Activated CD4-positive, alpha-beta T cell treated with anti-CD3 and anti-CD28 coated beads, Interleukin-2, amount 50 U/mL, for 16 hours (primary cell): ENCODE measurements at places on chromosomes 4 and X.

DNA sequence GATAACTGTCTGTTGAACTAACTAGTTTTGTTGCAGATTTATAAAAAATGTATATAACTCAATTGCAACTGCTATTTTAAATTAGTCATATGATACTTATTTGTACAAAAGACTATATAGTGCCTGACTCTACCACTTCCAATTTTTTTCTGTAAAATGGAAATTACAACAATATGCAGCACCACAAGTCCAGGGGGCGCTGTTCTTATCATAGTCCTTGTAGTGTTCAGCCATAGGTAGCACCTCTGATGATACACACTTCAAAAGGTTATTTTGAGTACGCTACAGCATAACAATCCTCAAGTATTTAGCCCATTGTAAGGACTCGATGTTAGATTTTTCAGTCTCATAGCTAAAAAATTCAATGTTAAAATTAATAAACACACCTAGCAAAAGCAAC, 174.9 kb downstream of the CORIN start:
- DNase-seq: peak; percentile 5

GRCh38 chr4:160350944-160351343, 1248.1 kb downstream of the RAPGEF2 start:
- no peak for DNase-seq

DNA sequence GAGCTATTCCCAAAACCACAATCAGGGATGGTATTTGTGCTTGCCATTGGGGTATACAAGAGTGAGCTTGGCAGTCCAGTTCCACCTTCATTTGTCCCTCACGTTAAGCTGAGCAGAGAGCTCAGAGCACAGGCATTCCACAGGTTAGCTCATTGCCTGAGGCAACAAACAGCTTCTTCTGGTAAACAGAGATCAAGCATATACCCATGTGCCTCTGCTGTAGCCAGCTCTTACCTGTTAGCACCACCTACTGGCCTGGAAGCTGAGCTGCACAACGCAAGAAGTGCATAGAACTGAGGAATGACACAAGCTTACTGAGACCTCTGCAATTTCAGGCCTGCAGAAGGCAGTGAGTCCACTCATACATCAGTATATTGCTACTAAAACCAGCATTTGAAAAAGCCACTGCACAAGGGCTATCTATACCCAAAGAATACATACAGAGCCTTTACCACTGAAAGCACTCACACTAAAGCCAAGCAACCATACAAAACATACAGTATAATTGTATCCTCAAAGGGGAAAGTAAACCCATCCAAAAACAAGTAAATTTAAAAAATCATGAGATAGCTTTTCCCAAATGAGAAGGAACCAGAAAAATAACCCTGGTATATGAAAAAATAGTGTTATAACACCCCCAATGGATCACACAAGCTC, 258.3 kb upstream of the GABRA2 start:
- DNase-seq: peak; percentile 34

DNA sequence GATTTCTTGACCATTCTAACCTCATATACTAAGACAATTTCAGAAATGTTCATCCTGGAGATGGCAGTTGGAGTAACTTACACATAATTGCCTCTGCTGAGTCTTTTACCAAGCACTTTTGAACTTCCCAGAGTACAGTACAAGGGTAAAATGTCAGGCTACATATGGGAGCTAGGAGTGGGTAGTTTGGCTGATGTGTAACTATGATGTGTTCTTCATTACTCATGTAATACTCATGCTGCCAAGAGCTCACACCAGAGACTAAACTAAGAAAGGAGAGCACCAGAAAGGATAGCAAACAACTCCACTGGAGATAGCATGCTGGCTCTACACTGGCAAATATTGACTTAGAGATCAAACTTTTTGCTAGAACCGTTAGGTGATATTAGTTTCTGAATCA, 194.0 kb downstream of the PDGFRA start:
- no peak for DNase-seq

DNA sequence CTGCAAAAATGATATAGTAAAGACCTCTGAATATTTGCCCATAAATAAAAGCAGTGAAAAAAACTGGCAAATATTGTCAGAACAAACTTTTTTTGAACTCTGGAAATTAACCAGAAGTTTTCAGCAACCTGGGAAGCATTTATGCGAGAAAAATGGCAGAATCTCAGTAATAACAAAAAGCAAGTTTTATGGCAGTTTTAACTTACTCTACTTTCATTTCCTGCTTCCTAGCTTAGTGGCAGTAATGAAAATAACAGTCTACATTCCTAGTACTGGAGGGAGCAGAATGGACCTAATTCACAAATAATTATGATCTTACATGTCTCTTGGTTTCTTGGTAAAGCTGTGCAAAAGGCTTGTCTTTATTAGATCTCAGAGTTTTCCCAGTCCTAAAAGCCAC, 460.1 kb downstream of the NAF1 start:
- DNase-seq: no peak

DNA sequence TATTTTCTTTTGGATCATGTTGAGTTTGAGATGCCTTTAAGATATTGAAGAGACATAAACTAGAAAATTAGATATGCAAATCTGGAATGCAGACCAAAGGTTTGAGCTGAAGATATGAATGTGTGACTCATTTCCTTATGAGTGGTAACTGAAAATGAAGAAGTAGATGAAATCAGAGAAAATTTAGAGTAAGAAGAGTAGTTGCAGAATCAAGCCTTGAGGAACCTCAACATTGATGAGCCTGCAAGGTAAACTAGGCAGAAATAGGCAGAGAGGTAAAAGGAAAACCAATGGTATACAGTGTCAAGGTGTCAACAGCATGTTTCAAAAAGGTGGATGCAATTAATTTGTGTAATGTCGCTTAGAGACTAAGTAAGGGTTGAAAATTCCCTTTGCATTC, 142.8 kb downstream of the MOSPD2 start:
- peak; percentile 33 for DNase-seq

DNA sequence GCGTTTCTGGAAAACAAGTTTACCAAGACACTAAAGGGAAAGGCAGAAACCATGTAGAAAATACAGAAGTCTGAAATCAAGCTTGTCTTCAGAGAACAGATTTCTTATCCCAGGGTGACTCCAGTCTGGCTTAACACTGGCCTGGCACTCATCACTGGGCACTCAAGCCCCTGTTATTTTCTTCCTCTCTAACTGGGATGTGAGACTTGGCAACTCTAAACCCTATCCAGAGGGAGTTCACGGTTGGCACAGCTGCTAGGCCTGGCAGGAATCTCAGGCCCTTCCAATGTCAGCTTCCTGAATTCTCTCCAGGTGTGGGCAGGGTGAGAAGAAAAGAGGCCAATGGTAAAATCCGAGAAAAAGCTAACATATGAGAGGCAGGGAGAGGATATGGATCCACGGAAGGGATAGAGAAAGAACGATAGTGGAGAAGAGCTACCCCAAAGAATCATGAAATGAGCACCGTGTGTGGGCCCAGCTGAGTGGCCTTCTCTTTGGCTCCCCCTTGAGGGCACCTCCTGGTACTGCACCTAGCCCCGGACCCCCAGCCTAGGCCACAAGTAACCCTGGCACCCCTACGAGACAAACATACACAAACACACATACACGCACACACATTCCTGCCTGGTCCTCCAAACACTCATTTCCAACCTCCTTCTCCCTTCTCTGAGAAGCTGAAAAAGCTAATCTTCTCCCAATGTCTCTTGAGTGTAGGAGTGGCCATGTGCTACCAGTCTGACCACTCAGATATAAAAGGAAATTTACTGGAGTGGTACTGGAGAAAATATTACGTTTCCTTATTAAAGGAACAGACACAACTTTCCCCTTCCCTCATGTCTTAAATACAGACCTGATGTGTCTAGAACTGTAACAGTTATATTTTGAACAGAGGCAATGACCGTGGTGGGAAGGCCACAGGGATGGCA, 16.6 kb upstream of the PTCHD1 start:
- peak; percentile 43 for DNase-seq

GRCh38 chrX:53598169-53598568, 88.3 kb downstream of the HUWE1 start:
- DNase-seq: no peak

GRCh38 chr4:5256421-5256820, 205.1 kb downstream of the STK32B start:
- no peak for DNase-seq

- no peak for DNase-seq
These were observed 21.2 kb upstream of the FAM156A start for GRCh38 chrX:52979568-52979967.

- peak; percentile 24 for DNase-seq
These were observed 89.4 kb downstream of the TNIP2 start for GRCh38 chr4:2666722-2667247.

DNA sequence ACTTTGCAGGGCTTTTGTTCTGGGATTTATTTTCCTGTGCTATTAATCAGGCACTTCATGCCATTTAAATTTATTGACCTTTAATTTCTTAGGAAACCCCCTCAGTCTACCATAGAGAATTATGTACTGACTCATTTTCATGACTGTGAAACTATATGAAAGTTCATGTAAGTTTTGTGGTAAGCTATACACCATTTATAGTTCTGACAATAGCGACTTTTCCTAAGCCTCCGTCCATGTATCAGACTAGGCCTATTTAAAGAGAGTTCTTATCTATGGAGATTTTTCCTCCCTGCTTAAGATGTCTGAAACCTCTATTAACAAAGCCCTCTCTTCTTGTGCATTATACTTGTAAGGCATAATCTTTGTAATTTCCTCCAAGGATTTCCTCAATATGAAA, 111.6 kb downstream of the AFF2 start:
- no peak for DNase-seq

GRCh38 chr4:81518762-81519426, 47.2 kb upstream of the RASGEF1B start:
- no peak for DNase-seq

- DNase-seq: peak; percentile 57
These were observed 44.1 kb downstream of the DTHD1 start for GRCh38 chr4:36325499-36325898.

- no peak for DNase-seq
These were observed 2.3 kb downstream of the SLC10A6 start for GRCh38 chr4:86846921-86847320.

- no peak for DNase-seq
These were observed 158.8 kb downstream of the ATP10D start for GRCh38 chr4:47643845-47644244.

- DNase-seq: no peak
These were observed 68.6 kb downstream of the DTHD1 start for GRCh38 chr4:36349938-36350549.

DNA sequence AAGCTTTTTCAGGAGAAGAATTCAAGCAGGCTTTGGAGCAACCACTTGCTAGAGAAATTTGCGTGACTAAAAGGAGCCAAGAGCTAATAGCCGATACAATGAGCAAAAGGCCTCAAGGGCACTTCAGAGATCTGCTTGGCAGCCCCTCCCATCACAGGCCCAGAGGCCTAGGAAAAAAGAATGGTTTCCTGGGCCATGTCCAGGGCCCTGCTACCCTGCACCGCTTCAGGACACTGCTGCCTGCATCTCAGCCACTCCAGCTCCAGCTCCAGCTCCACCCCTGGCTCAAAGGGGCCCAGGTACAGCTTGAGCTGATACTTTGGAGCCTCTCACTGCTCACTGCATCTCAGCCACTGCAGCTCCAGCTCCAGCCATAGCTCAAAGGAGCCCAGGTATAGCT, 98.9 kb downstream of the FAM13A start:
- DNase-seq: no peak

- no peak for DNase-seq
These were observed 72.0 kb downstream of the FRMPD4 start for GRCh38 chrX:12210196-12210815.

DNA sequence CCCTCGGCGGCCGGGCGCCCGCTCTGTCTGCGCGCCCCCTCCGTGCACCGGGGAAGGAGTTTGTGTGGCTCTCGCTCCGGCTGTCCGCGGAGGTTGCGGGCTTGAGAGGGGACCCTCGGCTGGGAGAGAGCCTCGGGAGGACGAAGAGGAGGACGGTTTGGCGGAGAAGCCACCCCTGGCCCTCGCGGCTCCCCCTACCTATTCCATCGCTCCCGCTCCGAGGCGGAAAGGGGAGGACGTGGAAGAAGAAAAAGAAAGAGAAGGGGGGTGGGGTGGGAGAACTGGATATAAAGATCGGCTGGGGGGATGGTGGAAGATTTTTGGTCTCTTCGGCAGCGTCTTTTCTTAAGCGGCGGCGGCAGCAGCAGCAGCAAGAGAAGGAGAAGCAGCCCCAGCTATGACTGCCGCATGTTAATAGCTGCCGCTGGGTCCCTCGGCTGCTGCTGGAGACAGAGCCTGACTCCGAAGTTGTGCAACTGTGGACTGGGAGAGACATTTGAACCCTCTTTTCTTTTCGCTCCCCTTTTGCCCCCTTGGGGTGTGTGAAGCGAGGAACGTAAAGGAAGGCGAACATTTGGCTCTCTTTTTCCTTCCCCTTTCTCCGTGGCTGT, 895 bp downstream of the ADGRL3 start:
- no peak for DNase-seq

DNA sequence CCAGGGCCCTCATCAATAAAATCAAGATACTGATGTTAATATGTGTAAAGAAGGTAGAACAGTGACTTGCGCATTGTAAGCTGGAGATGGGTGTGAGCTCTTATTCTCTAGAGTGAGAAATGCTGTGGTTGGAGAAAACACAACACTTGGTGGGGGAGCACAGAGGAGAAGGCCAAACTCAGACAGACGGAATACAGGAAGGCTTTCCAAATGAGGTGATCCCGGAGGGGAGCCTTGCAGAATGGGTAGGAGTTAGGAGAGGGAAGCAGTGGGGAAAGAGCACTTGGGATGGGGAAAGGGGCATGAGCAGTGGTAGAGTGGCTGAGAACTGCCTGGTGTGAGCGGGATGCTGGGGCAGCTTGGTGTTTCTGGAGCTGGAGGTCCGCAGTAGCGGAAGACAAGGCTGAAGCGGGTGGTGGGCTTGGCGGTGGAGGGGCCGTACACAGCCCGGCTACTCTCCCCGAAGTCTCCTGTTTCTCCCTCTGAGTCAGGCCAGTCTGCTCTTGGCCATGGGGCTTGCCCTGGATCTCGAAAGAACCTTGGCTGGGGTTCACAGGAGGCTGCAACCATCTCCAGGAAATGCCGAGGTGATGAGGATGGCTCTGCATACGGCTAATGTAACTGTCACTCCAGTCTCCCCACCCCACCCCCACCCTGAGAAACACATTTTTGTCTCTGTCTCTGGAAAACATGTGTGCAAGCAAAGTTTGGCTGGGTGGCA, 11.3 kb upstream of the PLAC1 start:
- no peak for DNase-seq

DNA sequence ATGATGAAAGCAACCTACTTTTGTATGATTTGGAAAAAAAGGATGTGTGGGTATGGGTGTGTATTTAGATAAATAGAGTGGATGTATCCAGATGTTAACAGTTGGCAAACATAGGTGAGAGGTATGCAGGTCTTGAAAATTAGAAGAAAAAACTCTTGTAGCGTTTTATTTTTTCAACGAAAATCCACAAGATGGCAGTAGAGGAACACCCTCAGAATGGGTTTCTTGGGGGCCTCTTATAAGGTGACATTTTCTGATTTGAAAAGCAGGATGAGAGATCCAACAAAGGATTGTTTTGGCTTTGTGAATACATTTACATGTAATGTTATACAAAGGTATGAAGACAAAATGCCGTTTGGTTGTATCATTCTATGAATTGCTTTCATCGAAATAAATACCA, 68.3 kb downstream of the FMR1NB start:
- peak; percentile 30 for DNase-seq

DNA sequence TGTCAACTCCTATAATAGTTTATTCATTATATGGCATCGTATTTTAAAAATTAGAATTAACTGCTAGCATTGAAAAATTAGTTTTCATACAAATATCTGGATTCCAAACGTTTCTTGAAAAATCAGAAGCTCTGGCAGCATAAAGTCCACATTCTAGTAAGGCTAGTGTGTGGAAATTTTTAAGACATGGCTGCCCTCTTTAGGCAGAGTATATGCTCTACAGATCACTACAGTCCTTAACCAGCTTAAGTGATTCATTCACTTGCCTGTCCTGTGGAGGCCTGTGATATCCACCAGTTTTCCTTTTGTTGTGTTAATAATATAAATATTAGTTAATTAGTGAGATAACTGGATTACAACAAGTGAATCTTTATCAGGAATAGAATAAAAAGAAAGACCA, 287.2 kb downstream of the OPHN1 start:
- peak; percentile 2 for DNase-seq
